ENCODE measurements at places on chromosomes 6 and 20.
A peak's percentile ranks its signal among the peaks of the same experiment; 100 is the strongest.

GRCh38 chr20:61480158-61480825 is 228.2 kb downstream of the CDH4 start:
- DNase-seq = no peak

- DNase-seq = peak; percentile 66
These were observed 111.5 kb downstream of the ARHGAP18 start for GRCh38 chr6:129598244-129599187.

DNA sequence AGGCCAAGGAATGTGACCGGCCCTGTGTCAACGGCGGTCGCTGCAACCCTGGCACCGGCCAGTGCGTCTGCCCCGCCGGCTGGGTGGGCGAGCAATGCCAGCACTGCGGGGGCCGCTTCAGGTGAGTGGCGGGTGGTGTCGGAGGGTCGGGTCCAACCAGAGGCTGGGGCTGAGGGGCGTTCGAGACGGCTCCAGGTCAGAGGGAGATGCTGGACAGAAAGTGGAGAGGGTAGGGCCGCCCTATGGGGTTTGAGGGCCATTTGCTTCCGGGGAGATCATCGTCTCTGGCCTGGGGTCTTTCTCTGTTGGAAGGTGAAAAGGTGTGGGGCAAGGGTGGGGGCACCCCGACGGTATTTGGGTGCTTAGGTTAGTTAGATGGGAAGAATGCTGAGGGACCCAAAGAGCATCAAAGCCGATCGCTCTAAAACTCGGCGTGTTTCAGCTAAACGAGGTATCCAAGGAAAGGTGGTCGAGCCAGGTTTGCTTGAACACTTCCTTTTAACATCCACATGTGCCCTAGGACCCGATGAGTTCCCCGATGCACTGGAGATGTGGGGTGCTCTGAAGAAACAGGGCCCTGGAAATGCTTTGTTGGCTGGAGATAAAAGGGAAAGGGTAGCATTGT is 691 bp downstream of the ATRN start:
- no peak for DNase-seq

GRCh38 chr6:142518761-142519160 is 217.0 kb downstream of the ADGRG6 start:
- DNase-seq = no peak

DNA sequence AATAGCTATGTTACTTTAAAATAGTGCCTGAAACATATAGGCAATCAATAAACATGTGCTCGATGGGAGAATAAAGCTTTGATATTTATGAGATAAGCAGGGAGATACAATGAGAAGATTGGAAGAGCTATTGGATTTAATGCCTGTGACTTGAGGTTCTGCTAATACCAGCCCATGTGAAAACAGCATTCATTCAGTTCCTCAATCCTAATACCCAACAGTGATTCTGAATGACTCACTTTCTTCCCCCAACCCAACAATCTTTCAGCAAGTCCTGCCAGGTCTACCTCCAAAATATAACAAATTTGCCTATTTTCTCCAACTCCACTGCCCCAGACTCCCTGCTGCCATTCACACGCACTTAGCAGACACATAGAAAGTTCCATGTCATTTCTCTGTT is 26.6 kb upstream of the KLHL31 start:
- no peak for DNase-seq

DNA sequence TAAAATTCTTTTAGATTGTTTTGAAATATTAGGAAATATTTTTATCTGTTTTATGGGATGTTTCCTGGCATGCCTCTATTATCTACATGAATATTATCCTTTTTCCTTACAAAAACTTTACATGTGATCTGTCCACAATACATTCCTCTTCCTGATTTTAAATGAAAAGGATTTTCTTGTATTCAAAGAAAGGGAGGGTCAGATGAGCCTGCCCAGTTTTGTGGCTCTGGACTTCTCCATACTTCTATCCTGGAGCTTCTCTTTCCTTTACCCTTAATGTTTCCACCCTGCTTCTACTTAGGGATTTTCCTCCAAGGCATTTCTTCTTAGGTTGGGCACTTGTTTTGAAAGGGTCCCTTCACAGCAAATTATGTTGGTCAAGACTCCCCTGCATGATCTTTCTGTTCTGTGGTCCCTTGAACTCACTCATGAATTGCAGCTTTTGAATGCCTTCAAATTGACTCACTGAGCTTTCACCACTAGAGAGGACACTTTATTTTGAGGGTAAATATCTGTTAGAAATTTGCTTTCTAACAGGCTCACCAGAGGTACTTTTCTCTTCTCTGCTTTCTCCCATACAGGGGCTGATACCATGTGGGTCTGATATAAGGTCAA is 104.9 kb downstream of the CENPW start:
- DNase-seq = peak; percentile 20
